ENCODE measurements at places on chromosomes 13 and 19. TPM values are rescaled to one million over a fixed set of nuclear protein-coding genes. Genes with fewer than 3 reads are reported as not detected.

DNA sequence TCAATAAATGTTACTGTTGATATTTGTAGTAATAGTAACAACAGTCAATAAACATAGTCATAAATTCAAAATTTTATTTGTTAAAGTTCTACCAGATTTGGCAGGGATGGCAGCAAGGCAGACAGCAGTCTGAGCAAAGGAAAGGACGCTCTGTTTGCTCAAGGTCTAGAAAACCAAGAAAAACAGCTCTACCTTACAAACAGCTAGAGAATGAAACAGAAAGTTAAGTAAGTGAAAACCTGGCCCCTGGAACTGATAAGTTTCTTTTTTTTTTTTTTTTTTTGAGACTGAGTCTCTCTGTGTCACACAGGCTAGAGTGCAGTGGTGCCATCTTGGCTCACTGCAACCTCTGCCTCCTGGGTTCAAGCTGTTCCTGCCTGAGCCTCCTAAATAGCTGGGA lies 27.9 kb downstream of the ENOX1 start:
- DNase-seq = no peak

GRCh38 chr19:46413262-46414031 lies at the start of gene CCDC8:
CCDC8 (minus strand) TSS chr19:46413564; CDS start chr19:46412810, 754 bp downstream.
- peak; percentile 99 for DNase-seq

GRCh38 chr13:49587311-49587847 lies 2.0 kb upstream of the RCBTB1 start:
- peak; percentile 25 for DNase-seq

DNA sequence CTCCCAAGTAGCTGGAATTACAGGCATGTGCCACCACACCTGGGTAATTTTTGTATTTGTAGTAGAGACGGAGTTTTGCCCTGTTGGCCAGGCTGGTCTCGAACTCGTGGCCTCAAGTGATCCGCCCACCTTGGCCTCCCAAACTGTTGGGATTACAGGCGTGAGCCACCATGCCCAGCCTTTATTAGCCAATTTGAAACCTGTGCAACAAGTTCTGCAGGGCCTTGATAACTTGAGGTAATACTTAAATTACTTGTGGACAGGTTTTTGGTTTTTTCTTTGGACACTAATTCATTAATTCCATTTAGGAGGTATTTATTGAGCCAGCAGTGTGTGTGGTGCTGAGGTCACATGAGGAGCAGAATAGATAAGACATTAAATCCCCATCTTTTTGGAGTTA lies 39.5 kb downstream of the ARHGAP35 start:
- DNase-seq = no peak

DNA sequence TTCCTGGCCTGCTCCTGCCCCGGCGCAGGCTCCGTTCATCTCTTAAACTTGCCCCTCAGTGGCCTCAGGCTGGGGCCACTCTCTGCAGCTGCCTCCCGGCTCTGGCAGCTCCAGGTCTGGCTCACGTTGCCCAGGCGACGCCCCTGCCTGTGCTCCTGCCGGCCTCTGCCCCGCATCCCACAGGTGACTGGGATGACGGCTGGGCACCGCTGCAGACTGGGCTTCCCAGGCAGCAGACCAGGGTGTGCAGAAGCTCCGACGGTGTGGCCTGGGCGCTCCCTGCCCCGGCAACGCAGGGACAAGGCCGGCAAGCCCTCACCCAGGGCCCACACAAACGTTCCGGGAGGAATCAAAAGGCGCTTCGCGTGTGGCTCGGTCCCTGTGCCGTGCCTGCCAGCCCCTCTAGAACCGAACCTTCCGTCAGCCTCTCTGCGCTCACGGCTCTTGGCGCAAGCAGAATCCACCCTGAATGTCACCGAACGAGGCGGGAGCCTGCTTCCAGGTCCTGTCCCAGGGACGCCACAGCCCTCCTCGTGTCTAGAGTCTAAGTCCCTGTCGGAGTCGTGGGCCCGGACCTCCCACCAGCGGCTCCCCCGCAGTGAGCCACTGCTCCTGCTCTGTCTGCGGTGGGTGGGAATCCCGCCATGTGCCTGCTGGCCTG lies 64.8 kb downstream of the MLLT1 start:
- DNase-seq = no peak

DNA sequence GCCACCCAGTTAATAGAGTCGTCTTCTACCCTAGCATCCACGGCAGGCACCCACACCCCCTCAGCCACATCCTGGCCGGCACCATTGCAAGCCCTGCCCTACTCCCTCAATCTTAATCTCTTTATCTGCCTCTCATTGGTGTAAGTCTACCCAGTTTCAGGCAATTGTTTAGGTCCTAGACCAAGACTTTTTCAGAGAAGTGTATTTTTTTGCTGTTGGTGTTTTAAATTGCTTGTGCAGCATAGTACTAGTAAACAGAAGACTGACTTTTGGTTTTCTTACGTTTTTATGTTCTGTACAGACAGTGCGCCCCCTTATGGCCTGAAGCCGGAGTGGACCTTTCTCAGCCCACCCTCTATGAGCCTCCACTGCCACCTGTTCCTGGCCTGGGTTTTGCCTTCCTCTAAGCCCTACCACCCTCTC lies 2.3 kb upstream of the LCP1 start:
- DNase-seq = peak; percentile 23

GRCh38 chr13:94722609-94723345 lies 10.4 kb upstream of the SOX21 start:
- DNase-seq = no peak

The SPPL2B gene
- 39.9 TPM for total RNA-seq

The CLEC4G gene
- total RNA-seq = not detected

The RFPL4A gene
- total RNA-seq = not detected

The DZIP1 gene
- total RNA-seq = 38.9 TPM
